ENCODE measurements at places on chromosomes 7 and 10.

GRCh38 chr7:26340476-26341018 lies 48.9 kb downstream of the SNX10 start:
- DNase-seq = no peak

DNA sequence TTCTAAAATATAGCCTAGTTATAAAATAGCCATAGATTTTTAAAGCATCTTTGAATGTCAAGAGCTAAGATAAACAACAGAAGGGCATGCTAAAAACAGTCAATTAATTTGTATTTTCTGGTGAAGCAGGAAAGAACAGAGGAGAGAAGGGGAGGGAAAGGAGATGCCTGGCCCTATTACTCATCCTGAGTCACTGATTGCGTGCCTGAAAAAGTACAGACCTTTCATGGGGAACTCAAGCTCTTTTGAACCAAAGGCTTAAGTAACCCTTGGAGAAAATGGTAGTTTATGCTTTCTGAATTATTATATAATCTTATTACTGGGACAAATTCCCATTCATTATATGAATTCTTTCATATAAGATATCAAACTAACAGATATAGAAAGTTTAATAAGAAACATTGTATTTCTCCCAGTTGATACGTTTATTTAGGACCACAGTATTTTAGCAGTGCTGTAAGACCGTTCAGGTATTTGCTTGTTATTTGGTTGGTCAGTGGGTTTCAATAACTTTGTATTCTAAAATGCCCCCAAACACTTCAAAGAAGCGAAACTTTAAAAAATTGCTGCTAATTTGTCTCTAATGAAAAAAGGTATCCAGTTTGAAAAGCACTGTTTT lies 151.3 kb downstream of the HGF start:
- no peak for DNase-seq

DNA sequence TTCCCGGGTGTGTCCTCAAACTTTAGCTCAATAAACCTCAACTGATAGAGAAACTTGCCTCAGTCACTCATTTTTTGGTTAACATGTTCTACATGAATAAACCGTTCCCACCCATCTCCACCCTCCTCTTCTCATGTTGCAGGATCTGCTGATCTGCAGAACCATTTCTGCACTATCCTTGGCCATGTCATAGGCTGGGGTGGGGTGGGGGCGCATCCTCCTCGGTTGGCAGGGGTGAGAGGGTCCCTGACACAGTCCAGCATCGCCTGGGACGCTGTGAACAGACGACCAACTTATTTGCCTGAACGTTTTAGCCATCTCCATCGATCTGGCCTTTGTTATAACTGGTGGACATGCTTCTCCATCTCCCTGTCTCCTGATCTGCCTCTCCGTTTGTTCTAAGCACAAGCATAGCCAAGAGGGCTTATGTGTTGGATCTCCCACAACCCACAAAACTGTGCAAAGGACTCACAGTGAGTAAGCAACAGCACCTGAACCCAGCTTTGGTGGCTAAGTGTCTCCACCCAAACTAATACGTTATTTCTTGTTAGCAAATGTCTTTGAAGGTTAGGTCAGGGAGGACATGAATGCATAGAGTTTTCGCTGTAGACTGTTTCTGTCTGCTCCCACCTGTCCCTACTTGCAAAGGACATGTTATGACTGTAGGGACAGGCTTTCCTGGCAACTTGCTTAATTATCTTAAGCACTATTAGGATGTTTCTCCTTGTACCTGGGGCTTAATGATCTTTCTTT lies 51.7 kb downstream of the PRKCQ start:
- no peak for DNase-seq

DNA sequence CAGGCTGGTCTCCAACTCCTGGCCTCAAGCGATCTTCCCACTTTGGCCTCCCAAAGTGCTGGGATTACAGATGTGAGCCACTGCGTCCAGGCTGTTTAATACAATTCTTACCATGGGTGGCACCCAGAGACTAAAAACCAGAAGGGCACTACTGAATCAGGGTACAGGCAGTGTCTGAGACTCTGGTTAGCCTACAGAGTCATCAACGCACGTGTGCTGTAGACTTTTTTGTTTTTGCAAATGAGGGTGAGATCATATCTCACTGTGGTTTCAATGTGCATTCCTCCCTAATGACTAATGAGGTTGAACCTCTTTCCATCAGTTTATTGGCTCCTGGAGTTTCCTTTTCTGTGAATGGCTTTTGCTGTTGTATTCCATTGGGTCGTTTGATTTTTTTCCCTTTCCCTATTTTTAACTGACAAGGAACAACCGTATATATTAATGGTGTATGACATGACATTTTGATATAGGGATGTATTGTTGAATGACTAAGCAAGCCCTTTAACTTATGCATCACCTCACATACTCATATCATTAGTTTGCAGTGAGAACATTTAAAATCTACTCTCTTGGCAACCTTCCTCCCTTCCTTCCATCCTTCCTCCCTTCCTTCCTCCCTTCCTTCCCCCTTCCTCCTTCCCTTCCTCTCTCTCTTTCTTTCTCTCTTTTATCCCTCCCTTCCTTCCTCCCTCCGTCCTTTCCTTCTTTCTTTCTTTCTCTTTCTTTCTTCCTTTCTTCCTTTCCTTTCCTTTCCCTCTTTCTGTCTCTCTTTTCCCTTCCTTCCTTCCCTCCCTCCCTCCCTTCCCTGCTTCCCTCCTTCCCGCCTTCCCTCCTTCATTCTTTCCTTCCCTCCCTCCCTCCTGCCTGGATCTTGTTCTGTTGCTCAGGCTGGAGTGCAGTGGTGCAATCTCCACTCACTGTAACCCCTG lies 9.3 kb upstream of the TMEM270 start:
- DNase-seq = no peak

DNA sequence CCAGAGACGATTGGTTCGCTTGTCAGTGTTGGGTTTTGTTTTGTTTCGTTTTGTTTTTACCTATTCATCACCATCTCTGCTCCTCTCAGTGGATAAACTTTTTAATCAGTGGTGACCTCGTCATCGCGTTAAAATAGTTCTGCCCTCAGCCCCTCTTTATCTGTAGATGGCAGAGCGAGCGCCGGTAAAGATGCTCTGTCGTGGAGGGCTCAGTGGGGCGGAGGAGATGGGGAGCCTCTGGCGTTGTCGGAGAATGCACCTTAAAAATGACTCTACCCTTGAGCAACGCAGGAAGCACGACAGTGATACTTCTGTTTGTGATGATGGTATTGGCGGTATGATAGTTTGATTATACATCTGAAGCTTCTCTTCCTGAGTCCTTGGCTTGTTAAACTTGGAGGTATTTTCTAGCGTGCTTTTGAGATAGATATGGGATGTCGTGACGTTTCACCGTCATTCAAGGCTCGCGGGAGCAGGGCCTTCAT lies 554 bp downstream of the CSGALNACT2 start:
- no peak for DNase-seq

GRCh38 chr7:158861004-158861787 lies 4.8 kb downstream of the DYNC2I1 start:
- no peak for DNase-seq

DNA sequence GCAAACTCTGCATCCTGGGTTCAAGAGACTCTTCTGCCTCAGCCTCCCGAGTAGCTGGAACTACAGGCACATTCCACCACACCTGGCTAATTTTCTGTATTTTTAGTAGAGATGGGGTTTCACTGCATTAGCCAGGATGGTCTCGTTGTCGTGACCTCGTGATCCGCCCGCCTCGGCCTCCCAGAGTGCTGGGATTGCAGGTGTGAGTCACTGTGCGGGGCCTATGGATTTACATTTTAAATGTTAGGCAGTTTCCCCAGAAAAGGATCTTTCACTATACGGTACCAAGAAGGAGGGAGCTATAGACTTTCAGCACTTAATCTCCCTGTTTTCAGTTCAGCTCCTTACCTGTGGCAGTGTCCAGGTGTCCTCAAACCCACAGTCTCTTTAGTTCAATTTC lies 50.8 kb downstream of the SIRT1 start:
- DNase-seq = no peak

DNA sequence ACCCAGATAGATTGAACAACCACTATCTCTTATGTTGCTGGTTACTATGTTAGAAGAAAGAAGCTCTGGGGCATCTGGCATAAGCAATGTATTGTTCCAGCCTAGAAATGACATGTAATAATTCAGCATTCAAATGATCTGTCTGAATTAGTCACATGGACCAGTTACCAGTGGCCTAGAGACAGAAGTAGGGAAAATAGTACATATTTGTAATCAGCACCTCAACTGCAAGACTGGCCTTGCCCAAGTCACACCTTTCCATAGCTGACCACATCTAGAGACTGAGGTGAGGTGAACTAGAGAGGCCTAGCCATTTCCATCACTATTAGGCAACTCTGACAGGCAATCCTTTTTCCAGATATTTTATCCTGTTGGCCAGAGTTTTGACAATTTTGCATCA lies 315.6 kb upstream of the KCND2 start:
- DNase-seq = no peak

GRCh38 chr7:124779620-124780019 lies 14.0 kb upstream of the GPR37 start:
- DNase-seq = no peak

DNA sequence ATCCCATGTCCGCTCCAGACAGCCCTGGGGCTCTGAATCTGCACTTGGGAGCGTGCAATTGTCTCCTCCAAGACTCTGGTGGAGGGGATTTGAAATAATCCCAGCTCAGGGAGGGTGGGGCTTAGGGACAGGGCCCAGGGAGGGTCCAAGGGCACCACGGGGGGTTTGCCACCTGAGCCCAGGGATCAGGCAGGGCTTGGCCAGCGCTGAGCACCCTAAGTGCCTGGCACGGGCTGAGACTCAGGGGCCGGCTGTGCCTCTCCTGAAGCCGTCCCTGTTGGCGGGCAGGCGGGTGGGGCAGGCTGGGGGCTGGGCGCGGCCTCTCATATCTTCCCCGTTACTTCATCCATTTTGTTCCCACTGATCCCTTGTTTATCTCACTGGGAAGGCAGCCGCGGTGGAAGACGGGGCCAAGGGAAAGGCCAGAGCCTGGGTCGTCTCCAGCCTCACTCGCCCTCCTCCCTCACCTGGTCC lies 41.8 kb upstream of the ELN start:
- no peak for DNase-seq

DNA sequence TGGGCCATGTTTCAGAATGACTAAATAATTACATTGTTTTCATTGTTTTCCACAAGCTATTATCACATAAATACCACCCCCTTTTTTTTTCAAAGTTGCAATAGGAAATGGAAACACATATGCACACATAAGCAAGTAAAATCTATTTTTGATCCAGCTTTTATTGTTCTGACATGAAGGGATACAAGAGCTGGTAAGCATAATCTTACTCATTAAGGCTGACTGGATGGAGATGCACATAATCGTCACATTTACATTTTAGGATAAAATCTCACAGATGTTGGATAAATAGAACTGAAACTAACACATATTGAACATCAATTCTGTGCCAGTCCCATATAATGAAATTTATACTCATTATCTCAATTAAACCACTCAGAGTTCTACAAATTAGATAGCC lies 84.5 kb upstream of the CHRM2 start:
- no peak for DNase-seq

- DNase-seq = no peak
Measured at GRCh38 chr7:35379481-35379880, 125.6 kb upstream of the TBX20 start.

DNA sequence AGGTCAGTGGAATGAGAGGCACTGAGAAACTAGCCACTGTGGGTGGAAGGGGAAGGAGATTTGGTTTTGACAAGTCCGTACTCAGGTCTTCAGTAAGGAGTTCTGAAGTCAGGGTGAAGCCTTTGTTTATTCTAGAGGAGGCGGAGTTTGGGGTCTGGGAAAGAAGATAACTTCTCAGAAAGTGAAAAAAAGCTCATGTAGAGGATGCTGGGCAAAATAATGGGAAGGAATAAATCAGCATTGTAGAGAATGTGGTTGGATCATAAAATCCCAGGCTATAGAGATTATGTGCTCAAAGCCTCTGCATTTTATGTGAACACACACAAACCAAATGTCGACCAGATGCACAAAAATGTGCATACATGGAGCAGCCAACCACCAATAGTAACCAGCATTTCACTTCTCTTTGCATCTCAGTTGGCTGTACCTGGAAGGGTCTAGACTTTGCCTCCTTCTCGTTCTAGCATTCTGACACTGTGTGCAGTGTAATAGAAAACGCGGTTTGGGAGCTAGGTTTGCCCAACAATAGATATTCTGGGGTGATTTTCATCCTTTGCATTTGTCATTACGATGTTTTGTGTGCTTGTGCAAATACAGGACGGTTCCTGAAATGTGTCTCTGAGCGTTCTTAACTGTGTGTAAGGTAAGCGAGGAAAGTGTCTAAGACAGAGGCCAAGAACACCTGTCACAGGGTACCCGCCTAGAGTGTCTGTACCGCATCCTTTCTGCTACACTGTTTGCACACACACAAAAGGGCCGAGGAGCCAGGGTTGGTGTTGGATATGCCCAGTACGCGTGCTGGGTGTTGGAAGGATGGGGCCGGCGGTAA lies 603 bp upstream of the HECW1 start:
- no peak for DNase-seq

- no peak for DNase-seq
Measured at GRCh38 chr7:21028186-21028585, 241.5 kb upstream of the SP8 start.

- DNase-seq = no peak
Measured at GRCh38 chr10:17166699-17167098, 34.8 kb downstream of the TRDMT1 start.

- DNase-seq = no peak
Measured at GRCh38 chr10:73261362-73261995, 9.0 kb upstream of the MRPS16 start.

GRCh38 chr7:73870041-73870492 lies 9.1 kb downstream of the TMEM270 start:
- DNase-seq = no peak

DNA sequence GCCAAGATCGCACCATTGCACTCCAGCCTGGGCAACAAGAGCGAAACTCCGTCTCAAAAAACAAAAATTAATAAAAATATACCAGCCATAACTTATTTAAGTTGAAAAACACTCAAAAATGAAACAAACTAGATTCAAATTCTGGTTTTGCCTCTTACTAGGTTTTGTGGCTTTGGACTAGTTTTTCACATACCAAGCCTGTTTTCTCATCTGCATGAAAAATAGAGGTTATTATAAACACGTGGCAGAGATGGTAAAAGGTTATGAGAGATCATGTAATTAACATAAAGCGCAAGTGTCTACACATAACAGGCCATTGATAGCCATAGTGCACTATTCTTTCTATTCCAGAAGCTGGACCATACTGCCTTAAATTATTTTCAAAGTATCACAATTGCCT lies 35.5 kb upstream of the CABCOCO1 start:
- no peak for DNase-seq

- no peak for DNase-seq
Measured at GRCh38 chr7:20157456-20157855, 59.7 kb downstream of the MACC1 start.

DNA sequence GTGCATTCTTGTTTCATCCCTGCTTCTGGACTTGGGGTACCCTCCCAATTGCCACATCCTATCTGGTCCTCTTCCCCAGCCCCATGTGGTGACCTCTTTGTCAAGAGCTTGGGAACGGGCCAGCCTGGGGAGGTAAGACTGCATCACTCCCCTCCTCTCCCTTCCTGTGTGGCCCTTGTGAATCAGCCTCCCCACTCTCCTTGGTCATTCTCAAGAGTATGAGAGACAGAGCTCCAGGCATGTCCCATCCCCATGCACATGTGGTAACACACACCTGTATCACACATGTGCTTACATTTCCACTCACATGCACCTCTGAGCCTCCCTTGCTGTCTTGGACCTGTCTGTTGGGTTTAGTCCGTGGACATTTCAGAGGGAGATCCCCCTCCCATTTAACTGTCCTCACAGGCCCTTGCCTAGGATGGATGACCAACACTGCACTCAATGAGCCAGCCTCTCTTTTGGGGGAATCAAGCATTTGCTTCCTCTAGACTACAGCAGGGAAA lies 2.6 kb downstream of the MRPL43 start:
- no peak for DNase-seq

GRCh38 chr7:101602484-101603241 lies 26.4 kb downstream of the MYL10 start:
- peak; percentile 19 for DNase-seq

- DNase-seq = no peak
Measured at GRCh38 chr7:945147-945555, 9.3 kb downstream of the ADAP1 start.

All from hypothalamus (tissue), 51 donors.